CD4-positive, alpha-beta T cell treated with Interferon gamma for 1 hour (primary cell): ENCODE measurements at places on chromosomes 11 and 22.
A peak's percentile ranks its signal among the peaks of the same experiment; 100 is the strongest.

GRCh38 chr11:41458154-41458553, 1.3 kb downstream of the LRRC4C start:
- DNase-seq, result no peak

GRCh38 chr11:47271328-47271727, 1.4 kb downstream of the MADD start:
- no peak for DNase-seq

- DNase-seq, result no peak
Measured at GRCh38 chr11:63793161-63793560, 20.1 kb upstream of the SPINDOC start.

GRCh38 chr22:19955241-19956128, 13.9 kb upstream of the TXNRD2 start:
- DNase-seq, result no peak

- no peak for DNase-seq
Measured at GRCh38 chr22:18031695-18032454, 7.5 kb upstream of the MICAL3 start.

DNA sequence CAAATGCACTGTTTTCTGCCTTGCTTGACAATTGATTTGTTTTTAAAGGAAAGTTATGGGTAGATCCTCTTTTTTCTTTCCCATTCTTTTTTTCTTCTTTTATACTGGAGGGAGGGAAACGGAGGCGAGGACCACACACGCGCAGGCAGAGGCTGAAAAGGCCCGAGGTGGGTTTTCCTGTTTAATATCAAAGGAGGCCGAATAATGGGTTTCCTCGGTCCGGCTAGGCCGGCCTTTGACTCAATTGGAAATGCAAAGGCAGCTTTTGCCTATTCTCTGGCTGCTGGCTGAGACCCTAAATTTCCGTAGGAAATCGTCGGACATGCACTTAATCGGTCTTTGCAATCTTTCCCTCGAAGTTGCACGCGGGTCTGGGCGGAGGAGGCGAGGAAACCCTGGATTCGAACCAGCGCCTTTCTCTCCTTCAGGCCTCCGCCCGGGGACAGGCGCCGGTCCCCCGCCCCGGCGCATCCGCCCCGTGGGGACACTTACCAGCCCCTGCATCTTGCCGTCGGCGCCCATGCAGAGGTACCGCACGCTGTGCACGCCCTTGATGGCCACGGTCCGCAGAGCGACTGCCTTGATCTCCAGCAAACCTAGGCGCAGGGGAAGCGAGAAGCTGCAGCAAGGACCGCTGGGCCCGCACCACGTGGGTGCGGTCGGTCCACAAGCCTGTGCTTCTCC, 911 bp downstream of the FGF19 start:
- DNase-seq, result no peak

GRCh38 chr11:30016588-30017363, at the start of gene KCNA4:
Gene KCNA4 (minus strand): TSS chr11:30017030. CDS start chr11:30012678, 4,352 bp downstream.
- DNase-seq, result no peak

GRCh38 chr22:28911777-28912669, 28.7 kb downstream of the ZNRF3 start:
- DNase-seq, result no peak

GRCh38 chr11:121105063-121105480, 4.0 kb downstream of the TECTA start:
- no peak for DNase-seq

- DNase-seq, result no peak
Measured at GRCh38 chr22:40594924-40595323, 41.6 kb downstream of the MRTFA start.

- no peak for DNase-seq
Measured at GRCh38 chr22:23718371-23719165, 27.8 kb downstream of the RGL4 start.

DNA sequence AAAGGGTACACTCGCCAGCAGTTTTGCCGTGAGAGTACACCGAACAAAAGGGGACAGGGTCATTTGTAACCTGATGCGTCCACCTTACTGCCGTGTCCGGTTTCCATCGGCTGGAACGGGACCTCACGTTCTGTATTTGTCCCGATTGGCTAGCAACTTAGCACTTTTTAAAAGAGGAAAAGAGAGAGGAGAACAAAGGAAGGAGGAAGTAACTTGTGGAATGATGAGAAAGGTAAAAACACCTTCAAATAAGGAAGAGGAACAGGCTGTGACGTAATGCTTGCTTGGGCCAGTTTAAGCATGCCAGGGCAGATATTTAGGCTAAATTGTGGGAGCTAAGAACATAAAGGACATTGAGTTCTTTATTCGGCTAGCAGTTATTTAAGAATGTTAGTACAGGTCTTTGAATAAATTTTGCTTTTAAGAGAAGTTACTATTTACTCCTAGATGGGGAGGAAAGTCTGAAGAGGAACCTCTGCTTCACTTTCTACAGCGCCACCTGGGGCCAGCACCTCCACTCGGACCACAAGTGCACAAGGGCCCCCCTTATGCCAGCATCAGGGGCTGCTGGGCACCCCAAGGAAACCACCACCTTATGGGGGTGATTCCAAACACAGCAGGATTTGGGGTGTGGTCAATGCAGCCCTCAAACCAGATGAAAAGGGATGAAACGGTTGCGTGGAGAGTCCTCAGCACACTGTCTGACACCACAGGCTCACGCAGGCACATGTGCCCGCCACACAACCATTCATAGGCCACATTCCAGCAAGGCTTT, 5.8 kb downstream of the ARSA start:
- peak; percentile 41 for DNase-seq

GRCh38 chr11:10108915-10109680, 184.9 kb downstream of the SBF2 start:
- no peak for DNase-seq

- DNase-seq, result no peak
Measured at GRCh38 chr11:16382638-16383380, 26.5 kb upstream of the SOX6 start.

- DNase-seq, result no peak
Measured at GRCh38 chr11:93039531-93040240, 70.2 kb downstream of the MTNR1B start.

GRCh38 chr22:17387356-17387755, 18.1 kb downstream of the CECR2 start:
- no peak for DNase-seq

DNA sequence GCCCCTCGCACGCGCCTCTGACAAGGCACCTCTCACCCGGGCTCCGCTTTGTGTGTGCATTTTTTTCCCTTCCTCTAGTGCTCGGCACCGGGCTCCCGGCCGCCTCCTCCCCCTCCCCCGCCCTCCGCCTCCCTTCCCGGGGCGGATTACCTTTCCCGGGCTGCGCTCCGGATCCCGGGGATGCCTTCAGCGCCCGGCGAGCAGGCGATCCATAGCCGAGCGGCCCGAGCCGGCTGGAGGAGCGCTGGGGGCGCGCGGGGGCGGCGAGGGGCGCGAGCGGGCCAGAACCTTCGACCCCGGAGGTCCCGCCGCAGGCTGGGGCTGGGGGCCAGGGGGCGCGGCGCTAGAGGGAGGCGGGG, 282 bp downstream of the MPPED2 start:
- DNase-seq, result no peak

GRCh38 chr11:2734181-2735052, 34.6 kb upstream of the KCNQ1OT1 start:
- no peak for DNase-seq

GRCh38 chr11:57228600-57228999, 8.4 kb downstream of the APLNR start:
- DNase-seq, result no peak
